ENCODE measurements at places on chromosomes 3 and 15.

DNA sequence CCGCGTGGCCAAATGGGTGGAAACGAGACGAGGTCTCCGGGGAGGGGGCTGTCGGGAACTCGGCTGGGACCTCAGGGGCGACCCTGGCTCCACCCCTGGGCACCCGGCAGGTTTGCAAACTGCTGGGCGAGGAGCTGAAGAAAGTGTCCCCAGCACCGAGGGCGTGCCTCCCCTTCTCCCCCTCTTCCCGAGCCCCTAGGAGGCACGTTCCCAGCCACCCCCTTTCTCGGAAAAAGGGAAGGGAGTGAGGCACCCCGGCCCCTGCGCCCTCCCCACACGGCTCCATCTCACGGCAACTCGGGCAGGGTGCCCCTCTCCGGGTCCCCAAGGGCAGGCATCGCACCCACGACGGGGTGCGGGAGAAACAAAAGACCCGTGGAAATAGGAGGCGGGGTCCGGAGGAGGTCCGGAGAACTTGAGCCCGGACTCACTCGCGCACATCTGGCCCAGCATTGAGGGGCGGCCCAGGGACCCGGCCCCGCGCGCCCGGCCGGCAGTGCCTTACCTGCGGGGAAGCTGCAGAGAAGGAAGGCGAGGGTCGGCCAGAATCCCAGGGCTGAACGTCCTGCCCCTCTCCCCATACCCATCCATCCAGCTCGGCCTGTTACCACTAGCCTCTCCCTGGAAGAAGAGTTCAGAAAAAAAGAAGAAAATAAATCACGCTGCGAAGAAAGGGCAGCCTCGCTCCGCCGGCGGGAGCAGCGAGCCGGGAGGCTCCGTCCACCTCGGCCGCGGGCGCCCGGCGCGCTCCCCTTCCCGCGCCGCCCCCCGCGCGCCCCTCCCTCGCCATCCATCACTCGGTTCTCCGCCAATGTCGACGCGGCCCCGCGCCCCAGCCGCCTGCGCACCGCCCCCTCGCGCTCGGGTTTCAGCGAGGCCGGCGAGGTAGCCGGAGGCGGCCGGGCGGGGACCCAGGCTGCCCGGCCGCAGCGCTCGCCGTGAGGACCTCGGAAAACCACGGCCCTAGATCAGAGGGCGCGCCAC is 16.3 kb downstream of the RGMA start:
- peak; percentile 92 for DNase-seq

GRCh38 chr3:128335621-128336296 is 130.9 kb downstream of the DNAJB8 start:
- no peak for DNase-seq

DNA sequence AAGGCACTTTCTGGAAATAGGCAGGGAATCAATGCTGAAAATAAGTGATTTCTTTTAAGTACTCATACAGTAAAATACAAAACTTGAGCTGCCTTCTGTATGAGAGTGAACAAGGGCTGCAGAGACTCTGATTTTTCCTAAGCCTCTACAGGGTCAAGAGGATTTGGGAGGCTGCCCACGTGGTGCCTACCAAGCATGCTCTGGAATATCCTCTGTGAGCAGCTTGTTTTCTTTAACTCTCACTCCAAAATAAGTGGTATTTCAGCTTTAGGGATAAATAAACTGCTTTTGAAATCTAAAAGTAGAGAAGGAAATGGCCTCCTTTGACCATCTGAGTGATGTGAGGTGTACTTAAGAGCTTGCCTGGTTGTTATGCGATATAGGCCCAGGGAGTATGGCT is 8.1 kb upstream of the SELENOK start:
- DNase-seq, result no peak

DNA sequence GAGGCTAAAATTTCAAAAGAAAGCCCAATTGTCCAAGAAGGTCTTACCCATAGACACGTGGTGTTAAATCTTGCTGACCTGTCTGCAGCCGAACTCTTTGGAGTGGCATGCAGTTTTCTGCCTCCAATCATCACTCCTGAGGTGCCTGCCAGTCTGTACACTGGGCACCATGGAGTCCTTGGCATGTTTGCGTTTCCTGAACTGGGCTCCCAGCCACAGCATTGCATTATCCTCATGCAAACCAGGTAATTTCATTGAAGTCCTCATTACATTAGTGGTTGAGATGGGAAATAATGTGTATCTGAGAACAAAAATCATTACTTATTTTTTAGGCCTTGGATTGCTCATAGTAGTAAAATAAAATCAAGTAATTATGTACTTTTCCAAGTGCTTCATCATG is 152.3 kb downstream of the AKAP13 start:
- DNase-seq, result no peak

- DNase-seq, result no peak
Observed at GRCh38 chr3:141864281-141864970, 12.0 kb upstream of the ATP1B3 start.

DNA sequence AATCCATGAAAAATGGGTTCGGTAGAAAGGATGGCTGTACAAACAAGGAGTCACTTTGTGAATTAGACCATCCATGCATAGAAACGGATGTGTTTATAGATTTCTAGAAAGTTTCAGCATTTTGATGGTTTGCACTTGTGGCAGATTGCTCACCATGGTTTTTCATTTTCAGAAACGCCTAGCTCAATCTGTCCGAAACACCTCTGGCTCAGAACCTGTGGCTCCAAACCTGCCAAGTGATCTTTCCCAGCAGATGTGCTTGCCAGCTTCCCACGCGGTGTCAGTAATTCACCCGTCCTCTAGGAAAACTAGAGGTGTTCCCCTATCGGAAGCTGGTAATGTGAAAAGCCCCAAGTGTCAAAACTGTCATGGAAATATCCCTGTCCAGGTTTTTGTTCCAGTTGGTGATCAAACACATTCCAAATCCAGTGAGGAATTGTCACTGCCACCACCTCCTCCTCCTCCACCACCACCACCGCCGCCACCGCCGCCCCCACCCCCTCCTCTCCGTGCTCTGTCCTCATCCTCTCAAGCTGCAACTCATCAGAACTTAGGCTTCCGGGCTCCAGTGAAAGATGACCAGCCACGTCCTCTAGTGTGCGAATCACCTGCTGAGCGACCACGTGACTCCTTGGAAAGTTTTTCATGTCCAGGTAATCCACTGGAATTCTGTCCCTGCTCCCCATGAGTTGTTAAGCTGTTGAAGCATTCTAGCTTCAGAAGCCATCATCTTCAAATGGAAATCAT is 21.2 kb downstream of the WHAMM start:
- no peak for DNase-seq

DNA sequence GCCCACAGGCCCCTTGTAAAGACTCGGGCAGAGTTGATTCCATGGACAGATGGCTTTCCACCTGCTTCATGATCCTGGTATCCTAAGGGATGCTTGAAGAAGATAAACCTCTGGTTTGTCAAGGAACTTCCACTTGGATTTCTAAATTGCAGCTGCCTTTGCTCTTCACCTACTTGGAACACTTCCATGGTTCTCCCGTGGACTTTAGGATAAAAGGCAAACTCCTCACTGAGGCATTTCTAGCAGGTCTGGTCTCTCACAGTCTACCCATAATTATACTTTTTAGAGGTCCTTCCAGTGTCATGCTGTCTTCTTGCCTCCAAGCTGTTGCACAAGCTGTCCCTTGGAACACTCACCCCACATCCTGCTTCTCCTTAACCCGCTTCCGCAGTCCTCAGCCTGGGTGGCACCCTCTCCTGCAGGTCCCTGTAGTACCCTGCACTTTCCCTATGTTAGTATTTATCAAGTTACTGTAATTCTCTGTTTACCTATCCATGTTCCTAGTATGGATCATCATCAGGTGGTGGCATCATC is 12.7 kb downstream of the TLNRD1 start:
- DNase-seq, result no peak

DNA sequence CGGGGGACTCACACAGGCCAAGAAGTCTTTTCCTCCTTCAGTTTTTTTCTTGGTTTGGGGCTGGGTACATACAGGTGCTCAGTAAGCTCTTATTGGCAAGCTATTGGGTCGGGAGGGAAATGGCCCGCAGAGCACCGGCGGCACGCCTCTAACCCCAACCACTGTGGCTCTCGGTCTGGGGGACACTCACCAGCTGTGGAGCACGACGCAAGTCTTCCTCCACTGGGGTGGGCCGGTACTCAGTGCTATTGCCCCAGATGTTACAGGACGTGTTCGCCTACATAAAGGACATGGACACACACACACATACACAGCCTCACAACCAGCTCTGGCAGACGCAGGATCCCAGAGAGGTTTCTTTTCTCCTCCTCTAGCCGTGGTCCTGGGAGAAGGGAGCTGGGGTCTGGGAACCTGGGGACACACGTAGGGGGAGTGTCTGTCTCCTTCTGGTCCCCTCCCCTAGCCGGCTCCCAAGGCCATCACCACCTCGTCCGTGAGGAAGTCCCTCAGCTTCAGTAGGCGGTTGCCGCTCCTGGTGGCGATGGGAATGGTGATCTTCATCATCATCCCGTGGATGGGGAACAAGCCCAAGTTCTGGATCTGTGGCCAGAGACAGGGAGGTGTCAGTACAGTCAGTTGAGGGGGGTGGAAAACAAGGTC is 33.4 kb downstream of the FEM1B start:
- peak; percentile 28 for DNase-seq

- DNase-seq, result no peak
Observed at GRCh38 chr3:41088882-41089281, 110.4 kb upstream of the CTNNB1 start.

DNA sequence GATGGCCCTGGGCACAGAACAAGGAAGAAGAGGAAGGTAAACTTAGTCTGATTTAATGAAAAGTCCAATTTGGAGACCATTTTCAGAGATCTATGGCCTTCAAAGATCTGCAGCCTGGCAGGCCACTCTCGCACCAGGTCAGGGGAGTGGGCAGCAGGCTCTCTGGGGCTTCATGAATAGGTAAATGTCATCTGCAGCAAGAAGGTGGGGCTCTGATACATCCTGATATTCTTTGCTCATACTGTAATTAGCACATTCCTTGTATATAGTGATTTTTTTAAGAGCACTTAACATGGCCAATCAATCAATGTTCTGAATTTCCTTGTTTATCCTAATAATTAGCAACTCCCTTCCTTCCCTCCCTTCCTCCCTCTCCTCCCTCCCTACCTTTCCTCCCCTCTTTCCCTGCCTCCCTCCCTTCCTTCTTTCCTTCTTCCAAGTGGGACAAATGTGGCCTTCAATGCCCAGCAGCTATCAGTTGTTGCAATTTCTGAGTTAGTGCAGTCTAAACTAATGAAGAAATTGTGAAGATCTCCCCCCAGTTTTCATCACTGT is 86.0 kb upstream of the LIMD1 start:
- no peak for DNase-seq

- no peak for DNase-seq
Observed at GRCh38 chr15:27706300-27706699, 392.8 kb downstream of the OCA2 start.

- DNase-seq, result no peak
Observed at GRCh38 chr3:129474984-129475804, 35.2 kb downstream of the IFT122 start.

DNA sequence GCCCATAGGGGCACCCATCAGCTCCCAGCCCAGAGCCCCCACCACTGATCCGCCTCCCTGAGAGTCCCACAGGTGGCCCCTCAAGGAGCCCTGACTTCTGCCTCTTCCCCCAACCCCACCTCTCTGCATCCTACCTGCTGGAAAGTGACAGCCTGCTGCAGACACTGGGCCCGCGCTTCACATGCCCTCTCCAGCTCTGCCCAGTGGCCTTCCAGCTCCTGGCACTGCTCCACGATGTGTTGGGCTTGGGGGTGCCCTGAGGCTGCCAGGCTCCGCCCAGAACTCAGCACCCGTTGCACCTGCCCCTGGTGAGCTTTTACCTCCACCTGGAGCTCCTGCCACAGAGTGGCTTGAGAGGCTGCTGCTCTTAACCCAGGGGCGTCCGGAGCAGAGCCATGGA is 20.1 kb downstream of the SPTBN5 start:
- DNase-seq, result no peak

DNA sequence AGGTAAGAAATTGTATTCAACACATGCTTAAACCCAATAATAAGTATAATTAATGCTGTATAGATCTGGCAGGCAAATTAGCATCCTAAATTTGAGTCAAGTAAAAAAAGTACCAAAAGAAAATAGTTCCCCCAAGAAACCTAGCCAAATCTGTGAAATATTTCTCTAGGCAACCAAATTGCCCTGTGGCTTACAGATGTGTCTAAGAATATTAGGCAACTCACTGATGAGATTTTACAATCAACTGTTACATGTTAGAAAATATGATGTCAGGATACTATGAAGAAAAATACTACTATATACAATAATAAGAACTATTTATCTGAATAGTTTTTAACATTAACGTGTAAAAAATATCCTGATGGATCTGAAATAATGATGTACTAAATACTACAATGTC is 397.1 kb downstream of the TIGIT start:
- no peak for DNase-seq

- no peak for DNase-seq
Observed at GRCh38 chr3:160927620-160928019, 171.6 kb downstream of the PPM1L start.

DNA sequence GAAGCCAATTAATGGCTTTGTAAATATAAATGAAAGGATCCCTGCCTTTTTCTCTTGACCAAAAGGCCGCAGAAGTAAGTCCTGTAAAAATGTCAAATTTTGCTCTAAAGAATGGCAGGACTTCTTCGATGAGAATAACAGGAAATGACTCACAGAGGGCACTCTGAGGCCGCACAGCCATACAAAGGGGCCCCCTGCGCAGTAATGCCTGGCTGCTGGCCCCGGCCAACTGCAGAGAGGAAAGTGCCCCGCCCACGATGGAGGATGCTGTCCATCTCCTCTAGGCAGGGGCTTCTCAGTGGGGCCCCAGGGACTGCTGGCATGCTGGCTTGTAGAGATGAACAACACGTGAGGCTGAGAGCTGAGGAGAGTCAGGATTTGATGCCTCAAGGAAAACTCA is 18.1 kb upstream of the SCN10A start:
- no peak for DNase-seq

DNA sequence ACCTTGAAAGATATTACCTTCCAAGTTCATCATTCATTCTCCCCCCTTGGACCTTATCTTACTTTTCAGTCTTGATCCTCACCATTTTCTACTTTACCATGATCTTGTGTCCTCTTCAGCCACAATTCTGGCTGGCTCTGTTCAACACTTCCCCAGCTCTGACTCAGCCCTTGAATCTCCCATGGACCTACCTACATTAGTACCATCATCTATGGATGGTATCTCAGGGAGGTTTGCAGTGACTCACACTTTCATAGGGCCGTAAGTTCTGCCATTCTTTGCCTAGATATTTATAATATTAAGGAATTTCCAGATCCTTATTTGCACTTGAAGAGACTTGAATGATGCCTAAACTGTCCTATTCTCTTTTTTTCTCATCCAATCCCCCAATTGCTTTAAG is 213.7 kb upstream of the RORA start:
- no peak for DNase-seq

DNA sequence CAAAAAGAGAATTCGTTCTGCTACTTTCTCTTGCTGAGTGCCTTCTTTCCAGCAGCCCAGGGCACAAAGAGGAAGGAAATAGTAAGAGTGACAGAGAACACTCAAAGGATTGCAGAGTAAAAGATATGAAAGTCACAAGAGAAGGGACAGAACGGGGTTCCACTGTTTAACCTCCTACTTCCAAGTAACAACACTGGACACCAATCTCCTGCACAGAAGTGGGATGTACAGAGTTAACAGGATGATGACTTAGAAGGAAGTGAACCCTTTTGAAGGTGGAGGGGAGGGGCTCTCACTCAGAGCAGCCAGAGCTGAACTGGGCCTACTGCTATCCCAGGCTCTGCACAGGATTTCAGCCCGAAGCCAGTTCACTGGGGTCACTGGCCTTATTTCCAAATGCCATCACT is 130.1 kb upstream of the PRICKLE2 start:
- DNase-seq, result no peak

- DNase-seq, result no peak
Observed at GRCh38 chr3:47348411-47349154, 32.2 kb upstream of the PTPN23 start.

Data from right forelimb (tissue), 1 donor.